ENCODE measurements at places on chromosomes 5 and 9.

DNA sequence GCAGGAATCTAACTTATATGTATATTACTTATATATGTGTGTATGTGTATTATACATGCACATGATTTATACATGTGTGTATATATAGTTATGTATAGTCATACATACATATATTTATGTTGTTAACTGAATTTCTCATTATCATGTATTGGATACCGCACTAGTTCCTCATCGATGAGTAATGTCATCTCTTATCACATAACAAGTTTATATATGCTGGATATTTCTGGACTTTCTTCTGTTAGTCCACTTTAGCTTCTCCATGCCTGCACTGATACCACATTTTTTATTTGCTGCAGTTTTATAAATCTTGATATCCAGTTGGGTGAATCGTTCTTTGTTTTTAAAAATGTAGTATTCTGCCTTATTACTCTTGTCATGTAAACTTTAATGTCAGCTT is 50.2 kb downstream of the APC start:
- DNase-seq: no peak

DNA sequence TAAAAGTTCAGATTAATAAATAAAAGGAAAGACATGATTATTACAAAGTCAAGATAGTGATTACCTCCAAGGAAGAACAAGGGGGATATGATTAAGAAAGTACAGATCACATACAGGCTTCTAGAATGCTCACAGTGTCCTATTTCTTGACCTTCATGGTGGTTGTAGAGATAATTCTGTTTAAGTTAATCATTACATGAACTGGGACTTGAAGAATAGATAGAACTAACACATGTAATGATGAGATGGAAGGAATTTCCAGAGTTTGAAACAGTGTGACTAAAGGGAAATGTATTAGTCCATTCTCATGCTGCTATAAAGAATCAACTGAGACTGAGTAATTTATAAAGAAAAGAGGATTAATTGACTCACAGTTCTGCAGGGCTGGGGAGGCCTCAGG is 72.7 kb downstream of the LURAP1L start:
- DNase-seq: no peak

DNA sequence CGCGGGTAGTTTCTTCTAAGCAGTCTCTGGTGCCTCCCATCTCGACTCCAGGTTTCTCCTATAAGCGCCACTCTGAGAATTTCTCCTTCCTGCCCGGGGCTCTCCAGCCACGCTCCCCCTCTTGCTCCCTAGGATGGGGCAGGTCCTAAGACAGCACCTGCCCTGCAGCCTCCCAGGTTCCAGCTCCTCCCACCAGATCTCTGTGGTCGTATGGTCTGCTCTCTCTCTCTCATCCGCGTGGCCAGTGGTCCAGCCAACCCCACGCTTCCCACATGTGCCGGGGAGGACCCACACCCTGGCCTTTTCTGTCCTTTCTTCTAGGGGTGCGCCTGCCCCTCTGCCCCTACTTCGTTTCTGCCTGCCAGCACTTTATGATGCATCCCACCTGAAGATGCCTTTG is 40.5 kb downstream of the MVB12B start:
- no peak for DNase-seq

DNA sequence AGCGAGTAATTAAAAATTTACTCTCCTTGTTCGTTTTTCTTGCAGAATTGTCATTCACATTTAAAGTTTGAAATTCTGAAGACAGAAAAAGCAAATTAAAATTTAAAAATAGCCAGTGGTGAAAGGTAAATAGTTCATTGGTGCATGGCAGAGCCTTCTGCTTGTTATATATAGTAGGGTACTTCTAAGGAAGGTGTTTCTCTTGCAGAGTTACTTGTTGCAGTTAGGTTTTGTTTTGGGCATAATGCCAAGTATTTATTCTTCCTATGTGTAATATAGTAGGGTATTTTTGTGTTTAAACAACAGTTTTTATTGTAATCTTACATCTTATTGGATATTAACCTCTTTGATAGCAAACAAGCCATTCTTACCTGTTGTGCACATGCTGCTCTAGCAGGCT is 179.4 kb downstream of the KDM4C start:
- DNase-seq: no peak

- no peak for DNase-seq
These were observed 214.7 kb downstream of the TRIO start for GRCh38 chr5:14357851-14358250.

DNA sequence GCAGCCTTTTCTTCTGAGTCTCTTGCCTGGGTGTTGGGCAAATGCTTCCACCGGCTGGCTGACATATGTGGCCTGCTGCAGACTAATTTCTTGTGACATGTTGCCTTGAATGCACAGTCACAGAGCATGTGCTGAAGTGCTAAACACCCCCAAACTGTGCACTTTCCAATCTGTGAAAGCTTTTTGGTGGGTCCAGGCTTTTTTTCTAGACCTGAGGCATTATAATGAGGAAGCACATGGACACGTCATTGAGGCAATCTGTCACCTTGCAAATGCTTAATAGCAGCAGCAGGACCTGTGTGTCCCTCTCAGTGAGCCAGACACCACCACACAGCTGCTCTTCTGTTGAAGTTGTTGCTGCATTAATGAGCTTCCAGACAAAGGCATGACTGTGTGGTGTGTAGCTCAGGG is 274.7 kb downstream of the ELAVL2 start:
- DNase-seq: no peak

- DNase-seq: no peak
These were observed 1.0 kb downstream of the GABRB2 start for GRCh38 chr5:161545344-161546094.

GRCh38 chr9:14326264-14326826 is 12.4 kb upstream of the NFIB start:
- DNase-seq: no peak

All from stimulated activated CD8-positive, alpha-beta memory T cell treated with anti-CD3 and anti-CD28 coated beads, Interleukin-7, amount 100 ng/mL, for 1 hour (primary cell).